ENCODE measurements at places on chromosomes 16 and 17. TPM values are rescaled to one million over a fixed set of nuclear protein-coding genes. Genes with fewer than 3 reads are reported as not detected.
A peak's percentile ranks its signal among the peaks of the same experiment; 100 is the strongest.

- DNase-seq = no peak
- no peaks in the 10 kb centered on the region for H3K4me1 ChIP-seq
- H3K27ac ChIP-seq = no peak overlapping the region
- no peaks in the 10 kb centered on the region for H3K36me3 ChIP-seq
Observed at GRCh38 chr16:51453251-51453650, 302.2 kb upstream of the SALL1 start.

DNA sequence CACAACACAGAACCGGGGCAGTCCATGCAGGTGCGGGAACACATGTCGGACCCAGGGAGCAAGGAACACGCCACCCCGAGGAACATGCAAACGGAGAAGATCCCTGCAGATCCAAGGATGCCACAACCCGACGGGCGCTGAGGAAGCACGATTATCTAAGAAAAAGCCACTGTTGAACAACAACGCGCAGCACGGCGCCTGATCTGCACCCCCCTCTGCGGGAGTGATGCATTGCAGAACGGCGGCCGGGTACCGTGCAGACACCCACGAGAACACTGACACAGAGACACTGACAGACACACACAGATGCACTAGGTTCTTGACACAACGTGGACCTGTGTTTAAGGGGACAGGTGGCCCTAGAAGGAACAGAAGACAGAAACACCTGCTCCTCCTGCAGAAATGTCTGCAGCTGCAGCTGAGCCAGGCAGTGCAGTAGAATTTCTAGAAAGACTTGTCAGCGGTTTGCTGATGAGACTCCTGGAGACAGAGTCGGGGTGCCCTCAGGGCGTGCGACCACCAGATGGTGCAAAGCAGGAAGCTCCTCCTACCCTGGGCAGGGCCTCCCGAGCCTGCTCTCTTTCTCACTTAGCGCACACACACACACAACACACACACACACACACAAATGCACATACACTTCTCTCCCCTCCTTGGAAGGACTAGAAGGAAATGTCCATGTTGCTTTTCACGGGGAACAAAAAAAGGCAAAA lies 7.5 kb downstream of the NPTX1 start:
- H3K27me3 ChIP-seq = no peaks in the 10 kb centered on the region
- H3K36me3 ChIP-seq = no peaks in the 10 kb centered on the region
- H3K4me1 ChIP-seq = no peaks in the 10 kb centered on the region
- no peak for DNase-seq
- H3K4me3 ChIP-seq = no peak overlapping the region

DNA sequence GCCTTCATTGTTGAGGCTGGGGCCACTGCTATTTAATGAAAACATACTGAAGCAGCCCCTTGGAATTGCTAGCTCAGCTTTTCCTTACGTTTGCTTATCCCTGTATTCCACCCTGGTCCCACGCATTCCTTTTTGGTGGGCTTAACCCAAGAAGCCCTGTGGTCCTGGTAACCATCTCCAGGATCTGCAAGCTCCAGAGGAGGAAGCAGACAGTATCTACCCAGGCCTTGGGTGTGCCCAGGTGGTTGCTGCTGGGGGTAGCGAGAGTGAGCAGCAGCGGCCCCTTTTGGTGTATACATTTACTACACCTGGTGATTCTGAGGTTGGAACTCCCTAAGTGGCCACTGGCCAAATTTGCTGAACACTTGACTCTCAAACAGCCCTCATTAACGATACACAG lies 97.7 kb downstream of the CBLN1 start:
- H3K36me3 ChIP-seq = no peaks in the 10 kb centered on the region
- no peak overlapping the region for H3K4me3 ChIP-seq
- DNase-seq = no peak

- H3K27ac ChIP-seq = no peak overlapping the region
- no peaks in the 10 kb centered on the region for H3K36me3 ChIP-seq
- no peak for DNase-seq
- H3K4me1 ChIP-seq = no peaks in the 10 kb centered on the region
Observed at GRCh38 chr16:88680554-88681083, 5.7 kb downstream of the SNAI3 start.

GRCh38 chr16:87335625-87336433 lies 18.6 kb upstream of the C16orf95 start:
- H3K4me1 ChIP-seq = no peaks in the 10 kb centered on the region
- H3K27ac ChIP-seq = no peak overlapping the region
- no peak for DNase-seq
- H3K36me3 ChIP-seq = peaks cover 66% of the 10 kb centered on the region

- peak overlapping the region; percentile 97 for H3K27ac ChIP-seq
- no peak for DNase-seq
- peak overlapping the region; percentile 76 for H3K4me3 ChIP-seq
Observed at GRCh38 chr16:2532494-2533141, 1.4 kb upstream of the CEMP1 start.

DNA sequence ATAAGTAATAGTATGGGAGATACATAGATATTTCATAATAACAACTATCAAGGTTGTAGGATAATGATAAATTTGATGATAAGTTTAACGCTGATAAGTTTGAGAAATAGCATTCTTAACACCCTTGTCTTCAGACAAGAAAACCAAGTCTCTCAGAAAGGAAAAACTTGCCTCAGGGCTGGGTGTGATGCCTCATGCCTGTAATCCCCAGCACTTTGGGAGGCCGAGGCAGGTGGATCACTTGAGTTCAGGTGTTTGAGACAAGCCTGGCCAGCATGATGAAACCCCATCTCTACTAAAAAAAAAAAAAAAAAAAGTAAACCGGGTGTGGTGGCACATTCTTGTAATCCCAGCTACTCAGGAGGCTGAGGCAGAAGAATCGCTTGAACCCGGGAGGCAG lies 90.7 kb downstream of the SHISA9 start:
- no peak for DNase-seq
- no peak overlapping the region for H3K27ac ChIP-seq
- no peaks in the 10 kb centered on the region for H3K36me3 ChIP-seq
- no peaks in the 10 kb centered on the region for H3K27me3 ChIP-seq
- no peaks in the 10 kb centered on the region for H3K4me1 ChIP-seq

DNA sequence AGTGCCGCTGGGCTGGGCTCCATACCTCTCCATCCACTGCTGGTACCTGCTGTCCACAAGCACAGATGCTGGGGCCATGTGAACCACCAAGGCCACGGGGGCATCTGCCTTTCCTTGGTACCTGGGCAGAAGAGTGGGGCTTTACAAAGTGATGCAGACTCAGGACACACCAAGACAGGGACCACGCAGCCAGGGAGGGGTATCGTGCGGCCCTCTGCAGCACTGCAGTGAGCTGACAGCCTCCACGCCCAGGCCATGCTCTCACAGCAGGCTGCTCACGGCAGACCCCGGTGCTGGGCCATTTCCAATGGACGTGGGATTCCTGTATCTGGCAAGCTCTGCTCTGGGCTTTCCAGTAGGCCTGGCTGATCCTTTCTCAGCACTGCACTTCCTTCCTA lies 14.4 kb downstream of the ELAC2 start:
- no peak overlapping the region for H3K27ac ChIP-seq
- H3K4me1 ChIP-seq = no peaks in the 10 kb centered on the region
- peaks cover 92% of the 10 kb centered on the region for H3K36me3 ChIP-seq
- no peak for DNase-seq
- no peaks in the 10 kb centered on the region for H3K27me3 ChIP-seq
- H3K4me3 ChIP-seq = no peak overlapping the region

DNA sequence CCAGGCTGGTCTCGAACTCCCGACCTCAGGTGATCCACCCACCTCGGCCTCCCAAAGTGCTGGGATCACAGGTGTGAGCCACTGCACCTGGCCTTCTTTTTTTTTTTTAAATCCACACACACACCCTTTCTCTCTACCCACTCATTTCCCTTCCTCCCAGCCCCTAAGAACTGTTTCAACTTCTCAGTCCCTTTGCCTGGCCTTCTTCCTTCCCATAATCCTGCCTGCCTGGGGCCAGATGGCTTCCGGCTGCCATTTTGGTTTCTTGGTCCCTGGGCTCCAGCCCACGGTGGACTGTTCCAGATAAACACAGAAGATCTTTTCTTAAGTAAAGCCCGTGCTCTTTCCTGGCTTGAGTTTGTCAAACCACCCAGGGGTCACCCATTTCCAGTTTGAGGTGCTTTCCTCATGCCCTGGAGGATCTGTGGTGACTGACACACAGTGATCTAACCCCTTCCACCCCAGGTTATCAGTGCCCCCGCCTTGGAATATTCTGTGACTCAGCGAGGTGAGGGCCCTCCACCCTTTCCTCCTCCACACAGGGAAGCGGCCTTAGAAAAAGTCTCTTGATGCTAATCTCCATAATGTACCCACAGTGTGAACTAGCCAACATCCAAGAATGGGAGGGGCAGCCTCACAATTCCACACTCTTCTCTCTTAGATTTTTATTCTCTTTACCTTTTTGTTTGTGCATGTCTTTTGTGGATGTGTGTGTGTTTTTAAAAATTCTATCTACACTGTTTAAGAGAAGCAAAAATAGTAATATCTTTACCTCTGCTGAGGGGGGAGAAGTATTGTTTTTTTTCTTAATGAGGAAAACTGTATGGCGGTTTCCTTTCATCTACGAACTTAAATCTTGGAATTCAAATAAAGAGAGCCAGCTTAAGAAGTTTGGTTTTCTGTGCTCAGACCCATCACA lies 60.0 kb downstream of the CRISPLD2 start:
- H3K4me3 ChIP-seq = no peak overlapping the region
- H3K27ac ChIP-seq = no peak overlapping the region
- H3K27me3 ChIP-seq = no peaks in the 10 kb centered on the region

DNA sequence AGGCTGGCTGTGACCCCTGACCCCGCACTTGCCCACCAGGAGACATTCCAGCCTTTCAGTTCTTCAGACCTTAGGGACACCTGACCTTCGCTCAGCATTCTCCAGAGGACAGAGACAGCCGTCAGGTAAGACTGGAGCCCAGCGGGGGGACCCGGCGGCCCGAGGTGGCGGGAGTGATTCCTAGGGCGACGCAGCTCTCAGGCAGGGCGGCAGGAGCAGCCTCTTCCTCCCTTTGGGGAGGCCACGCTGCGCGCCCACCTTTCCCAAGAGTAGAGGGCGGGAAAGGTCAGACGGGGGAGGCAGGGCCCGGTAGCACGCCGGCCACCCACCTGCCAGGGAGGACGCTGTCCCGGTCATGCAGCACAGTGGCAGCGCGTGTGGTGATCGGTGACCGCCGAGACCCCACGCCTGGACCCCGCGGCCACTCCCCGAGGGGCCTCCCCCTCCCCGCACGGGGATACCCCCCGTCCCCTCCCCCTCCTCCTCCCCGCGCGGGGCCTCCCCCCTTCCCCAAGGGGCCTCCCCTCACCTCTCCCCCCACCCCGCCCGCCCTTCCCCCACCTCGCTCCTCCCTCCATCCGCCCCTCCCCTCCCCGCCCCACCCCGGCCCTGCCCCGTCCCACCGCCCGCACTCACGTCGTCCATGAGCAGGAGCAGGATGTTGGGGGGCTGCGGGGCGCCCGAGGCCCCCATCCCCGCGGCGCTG lies 472 bp downstream of the GALNS start:
- peak overlapping the region; percentile 83 for H3K27ac ChIP-seq
- peaks cover 22% of the 10 kb centered on the region for H3K4me1 ChIP-seq
- H3K36me3 ChIP-seq = peaks cover 23% of the 10 kb centered on the region
- DNase-seq = no peak
- H3K4me3 ChIP-seq = peak overlapping the region; percentile 63

The NTN3 gene
- 0.22 TPM for total RNA-seq

The ALDOC gene
- total RNA-seq = 363 TPM

The TPSG1 gene
- not detected for total RNA-seq

The ABCC11 gene
- not detected for total RNA-seq
